ENCODE measurements at places on chromosomes 16 and 17.

DNA sequence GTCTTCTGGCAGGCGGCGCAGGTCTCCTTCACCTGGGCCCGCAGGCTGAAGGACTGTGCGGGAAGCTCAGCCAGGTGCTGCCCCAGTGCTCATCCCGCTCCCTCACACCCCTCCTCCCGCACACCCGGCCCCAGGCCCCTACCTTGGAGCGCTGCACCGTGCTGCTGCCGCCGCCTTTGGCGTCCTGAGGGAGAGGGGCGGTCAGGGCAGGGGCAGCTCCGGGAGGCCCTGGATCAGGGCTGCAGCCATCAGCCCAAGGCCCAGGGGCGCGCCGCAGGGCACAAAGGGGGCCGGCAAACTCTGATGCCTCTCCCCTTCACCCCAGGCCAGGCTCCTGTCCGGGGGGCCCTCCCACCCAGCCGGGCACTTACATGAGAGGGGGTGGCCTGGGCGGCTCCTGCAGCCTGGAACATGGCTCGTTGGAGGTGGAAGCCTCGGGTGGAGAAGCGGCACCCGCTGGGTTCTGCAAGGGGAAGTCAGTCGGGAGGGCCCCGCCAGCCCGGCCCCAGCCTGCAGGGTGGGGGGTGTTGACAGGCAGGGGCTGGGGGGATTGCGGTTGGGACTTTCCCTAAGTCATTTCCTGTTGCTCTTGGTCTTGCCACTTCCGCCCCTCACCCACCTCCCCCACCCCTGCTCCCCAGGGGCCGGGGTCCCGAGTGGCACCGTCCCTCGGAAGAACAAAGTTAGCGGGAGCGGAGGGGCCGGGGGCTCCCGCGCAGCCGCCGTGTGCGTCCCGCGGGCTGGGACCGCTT is 863 bp downstream of the LIMD2 start:
- peak; percentile 59 for DNase-seq

GRCh38 chr17:32688221-32688620 is 188.7 kb downstream of the MYO1D start:
- no peak for DNase-seq

- no peak for DNase-seq
These were observed 53.5 kb downstream of the DNAH3 start for GRCh38 chr16:21097151-21097550.

DNA sequence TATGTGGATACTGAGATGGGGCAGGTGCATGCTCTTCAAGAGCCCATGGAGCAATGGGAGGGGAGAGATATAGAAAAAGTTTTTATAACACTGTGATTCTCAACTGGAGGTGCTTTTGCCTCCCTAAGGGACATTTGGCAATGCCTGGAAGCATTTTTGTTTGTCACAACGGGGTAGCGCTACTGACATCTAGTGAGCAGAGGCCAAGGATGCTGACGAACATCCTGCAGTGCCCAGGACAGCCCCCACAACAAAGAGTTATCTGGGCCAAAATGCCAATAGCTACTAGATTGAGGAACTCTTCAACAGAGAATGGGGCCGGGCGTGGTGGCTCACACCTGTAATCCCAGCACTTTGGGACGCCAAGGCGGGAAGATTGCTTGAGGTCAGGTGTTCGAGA is 67.2 kb upstream of the CLEC3A start:
- DNase-seq: no peak

- DNase-seq: no peak
These were observed 7.8 kb upstream of the LONP2 start for GRCh38 chr16:48236286-48236685.

GRCh38 chr17:12328204-12328603 is 307.5 kb downstream of the MAP2K4 start:
- DNase-seq: no peak

- no peak for DNase-seq
These were observed 24.0 kb downstream of the LLGL2 start for GRCh38 chr17:75549246-75550138.

GRCh38 chr16:58862334-58863021 is 128.4 kb upstream of the GOT2 start:
- no peak for DNase-seq

GRCh38 chr16:24810951-24811843 is 34.6 kb upstream of the SLC5A11 start:
- DNase-seq: no peak

- no peak for DNase-seq
These were observed 1.5 kb downstream of the TEX2 start for GRCh38 chr17:64261417-64262145.

GRCh38 chr16:69852815-69853214 is 90.7 kb downstream of the WWP2 start:
- no peak for DNase-seq

- DNase-seq: no peak
These were observed 510 bp upstream of the RAB40B start for GRCh38 chr17:82698974-82699442.

DNA sequence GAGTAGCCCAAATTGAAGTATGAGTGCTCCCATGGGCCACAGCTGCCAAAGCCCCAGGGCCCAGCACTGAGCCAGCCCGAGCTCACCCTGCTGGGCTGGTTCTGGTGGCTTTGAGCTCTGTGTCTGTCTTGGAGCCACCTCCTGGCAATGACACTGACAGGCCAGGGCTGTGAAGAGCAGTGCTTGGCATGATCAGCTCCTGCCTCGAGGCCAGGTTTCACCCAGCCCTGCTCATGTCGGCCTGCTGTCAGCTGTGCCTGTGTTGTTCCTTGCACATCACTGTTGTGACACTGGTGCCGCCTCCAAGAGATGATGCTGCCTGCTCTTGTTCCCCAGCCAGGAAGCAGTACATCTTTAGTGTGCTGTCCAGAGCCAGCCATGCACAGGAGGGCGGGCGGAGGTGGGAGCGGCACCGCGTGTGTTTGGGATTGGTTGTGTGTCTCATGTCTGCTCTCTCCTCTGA is 26.0 kb downstream of the PLD6 start:
- no peak for DNase-seq

- DNase-seq: peak; percentile 55
These were observed 191.1 kb upstream of the CIBAR2 start for GRCh38 chr16:85303354-85303883.

GRCh38 chr17:62994931-62995330 is 28.9 kb downstream of the TANC2 start:
- DNase-seq: no peak

GRCh38 chr16:85445064-85445778 is 167.9 kb upstream of the GSE1 start:
- DNase-seq: no peak

DNA sequence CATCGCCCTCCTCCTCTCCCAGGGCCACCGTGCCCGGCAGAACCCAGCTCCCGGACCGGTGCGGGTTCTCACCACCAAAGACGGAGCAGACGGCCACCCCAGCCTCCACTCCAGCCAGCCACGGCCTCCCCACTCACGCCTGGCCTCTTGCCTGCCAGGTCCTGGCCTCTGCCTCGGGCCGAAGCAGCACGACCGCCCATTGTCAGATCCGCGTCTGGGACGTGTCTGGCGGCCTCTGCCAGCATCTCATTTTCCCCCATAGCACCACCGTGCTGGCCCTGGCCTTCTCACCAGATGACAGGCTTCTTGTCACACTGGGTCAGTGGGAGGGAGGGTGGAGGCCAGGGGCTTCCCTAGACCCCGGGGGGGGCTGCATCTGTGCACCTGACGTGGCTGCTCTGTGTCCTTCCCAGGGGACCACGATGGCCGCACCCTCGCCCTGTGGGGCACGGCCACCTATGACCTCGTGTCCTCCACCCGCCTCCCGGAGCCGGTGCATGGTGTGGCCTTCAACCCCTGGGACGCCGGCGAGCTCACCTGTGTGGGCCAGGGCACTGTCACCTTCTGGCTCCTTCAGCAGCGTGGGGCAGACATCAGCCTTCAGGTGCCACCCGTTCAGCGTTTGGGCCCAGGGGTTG is 6.6 kb upstream of the RHOT2 start:
- no peak for DNase-seq

GRCh38 chr17:4269915-4270314 is 6.1 kb upstream of the ANKFY1 start:
- DNase-seq: no peak

GRCh38 chr16:52958951-52959350 is 93.7 kb downstream of the CHD9NB start:
- no peak for DNase-seq

DNA sequence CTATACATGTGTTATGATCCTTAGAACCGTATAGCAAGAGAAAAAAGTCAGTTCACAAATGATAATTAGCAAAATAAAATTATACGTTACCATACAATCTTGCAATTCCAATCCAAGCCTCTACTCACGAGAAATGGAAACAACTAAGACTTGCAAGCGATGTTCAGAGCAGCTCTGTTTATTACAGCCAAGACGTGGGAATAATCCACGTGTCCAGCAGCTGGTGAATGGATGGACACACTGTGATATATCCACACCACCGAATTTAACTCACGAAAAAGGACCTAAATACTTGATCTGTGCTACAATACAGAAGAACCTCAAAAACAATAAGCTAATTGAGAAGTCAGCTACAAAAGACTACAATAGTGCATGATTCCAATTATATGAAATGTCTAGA is 88.1 kb downstream of the ADCY9 start:
- no peak for DNase-seq

GRCh38 chr17:9968881-9969280 is 63.8 kb upstream of the RCVRN start:
- no peak for DNase-seq

GRCh38 chr17:82127704-82128103 is 29.7 kb upstream of the FASN start:
- DNase-seq: no peak

GRCh38 chr17:63998721-63999679 is 849 bp downstream of the PRR29 start:
- no peak for DNase-seq

- DNase-seq: no peak
These were observed 5.7 kb downstream of the OR4D2 start for GRCh38 chr17:58172369-58173071.

DNA sequence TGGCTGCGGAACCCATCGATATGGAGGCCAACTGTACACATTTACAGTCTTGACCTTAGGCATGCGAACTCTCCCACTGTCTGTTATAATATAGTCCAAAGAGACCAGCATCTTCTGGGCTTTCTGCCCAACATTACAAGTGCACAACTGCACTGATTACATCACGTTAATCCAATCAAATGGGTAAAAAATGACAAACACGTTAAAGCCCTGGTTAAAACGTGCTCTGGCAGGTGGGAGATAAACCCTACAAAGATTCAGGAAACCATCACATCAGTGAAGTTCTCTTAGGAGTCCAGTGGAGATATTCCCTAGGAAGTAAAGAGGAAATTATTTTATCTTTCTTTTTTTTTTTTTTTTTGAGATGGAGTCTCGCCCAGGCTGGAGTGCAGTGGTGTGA is 23.7 kb upstream of the XYLT2 start:
- no peak for DNase-seq

DNA sequence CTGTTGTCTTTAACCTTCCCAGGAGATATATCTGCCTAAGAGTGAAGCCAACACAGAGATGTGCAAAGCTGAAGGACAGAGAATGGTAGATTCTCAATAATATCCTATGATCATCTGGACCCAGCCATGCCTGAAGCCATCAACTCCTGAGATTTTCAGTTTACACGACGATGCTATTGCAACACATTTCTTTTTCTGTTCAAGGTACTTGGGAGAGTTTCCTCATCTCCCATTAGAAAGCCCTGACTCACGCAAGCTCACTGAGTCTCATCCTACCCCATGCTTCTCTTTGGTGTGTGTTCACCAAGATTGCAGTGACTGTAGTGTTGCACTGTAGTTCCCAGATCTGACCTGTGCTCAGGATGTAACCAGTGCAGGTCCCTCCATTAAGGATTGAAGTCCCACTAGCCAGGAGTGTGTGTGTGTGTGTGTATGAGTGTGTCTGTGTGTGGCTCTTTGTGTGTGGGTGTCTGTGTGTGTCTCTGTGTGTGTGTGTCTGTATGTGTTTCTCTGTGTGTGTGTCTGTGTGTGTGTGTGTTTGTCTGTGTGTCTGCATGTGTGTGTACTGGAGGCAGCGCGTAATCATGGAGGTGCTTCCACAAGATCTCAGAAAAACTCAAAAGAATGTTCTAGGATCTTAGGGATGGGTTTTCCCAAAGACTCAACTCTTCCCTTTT is 15.5 kb downstream of the CES1 start:
- DNase-seq: peak; percentile 12

DNA sequence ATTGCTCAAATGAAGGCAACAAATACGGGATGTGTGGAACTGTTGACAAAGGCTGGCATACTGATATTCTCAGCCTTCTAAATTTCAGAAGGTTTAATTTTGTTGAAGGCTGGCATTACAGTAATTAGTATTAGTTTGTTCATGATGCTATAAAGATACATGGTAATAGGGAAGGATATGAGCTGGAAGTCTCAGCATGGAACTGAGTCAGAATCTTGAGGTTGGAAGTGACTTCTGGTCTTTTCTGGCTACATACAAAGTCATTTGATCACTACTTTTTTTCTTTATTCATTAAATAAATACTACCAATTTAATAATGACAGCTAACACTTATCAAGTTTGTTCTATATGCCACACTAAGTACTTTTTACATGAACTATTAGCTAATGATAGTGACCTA is 22.6 kb downstream of the RABEP1 start:
- DNase-seq: peak; percentile 51

DNA sequence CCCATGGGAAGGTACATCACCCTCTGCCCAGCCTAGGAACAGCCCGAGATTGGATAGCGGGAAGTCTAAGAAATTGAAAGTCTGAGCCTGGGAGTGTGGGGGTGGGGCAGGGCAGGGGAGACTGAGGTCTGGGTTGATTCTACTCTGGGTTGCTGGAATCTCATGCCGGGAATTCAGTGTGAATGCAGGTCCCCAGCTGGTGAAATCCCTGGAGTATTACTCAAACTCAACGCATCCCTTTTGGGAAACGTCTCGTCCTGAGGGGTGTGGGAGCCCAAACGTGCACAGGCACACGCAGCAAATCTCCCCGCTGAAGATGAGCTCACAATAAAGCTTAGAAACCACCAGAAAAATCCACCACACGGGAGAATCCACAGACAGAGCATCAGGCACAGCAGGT is 55.4 kb downstream of the SOCS1 start:
- no peak for DNase-seq

GRCh38 chr16:86868786-86869185 is 290.4 kb downstream of the FOXL1 start:
- no peak for DNase-seq

DNA sequence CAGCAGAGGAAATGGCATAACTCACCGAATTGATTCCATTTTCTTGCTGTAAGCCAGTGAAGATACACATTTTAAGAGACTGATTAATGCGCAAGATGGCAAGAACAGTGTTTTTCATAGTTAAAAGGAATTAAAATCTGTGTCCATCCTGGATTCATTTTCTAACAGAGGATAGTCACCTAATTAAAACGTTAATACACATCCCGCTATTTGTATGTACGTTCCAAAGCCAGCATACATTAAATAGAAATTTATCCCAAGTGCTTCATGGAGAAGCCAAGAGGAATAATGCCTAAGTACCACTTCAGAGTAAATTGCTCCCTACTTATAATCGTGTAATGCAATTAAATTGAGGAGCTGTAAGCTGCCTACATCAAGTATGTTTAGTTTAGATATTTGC is 49.9 kb downstream of the RBFOX1 start:
- no peak for DNase-seq

All from inflammatory macrophage treated with lipopolysaccharide for 4 hours (primary cell).